ENCODE measurements at places on chromosomes 11 and 22.

DNA sequence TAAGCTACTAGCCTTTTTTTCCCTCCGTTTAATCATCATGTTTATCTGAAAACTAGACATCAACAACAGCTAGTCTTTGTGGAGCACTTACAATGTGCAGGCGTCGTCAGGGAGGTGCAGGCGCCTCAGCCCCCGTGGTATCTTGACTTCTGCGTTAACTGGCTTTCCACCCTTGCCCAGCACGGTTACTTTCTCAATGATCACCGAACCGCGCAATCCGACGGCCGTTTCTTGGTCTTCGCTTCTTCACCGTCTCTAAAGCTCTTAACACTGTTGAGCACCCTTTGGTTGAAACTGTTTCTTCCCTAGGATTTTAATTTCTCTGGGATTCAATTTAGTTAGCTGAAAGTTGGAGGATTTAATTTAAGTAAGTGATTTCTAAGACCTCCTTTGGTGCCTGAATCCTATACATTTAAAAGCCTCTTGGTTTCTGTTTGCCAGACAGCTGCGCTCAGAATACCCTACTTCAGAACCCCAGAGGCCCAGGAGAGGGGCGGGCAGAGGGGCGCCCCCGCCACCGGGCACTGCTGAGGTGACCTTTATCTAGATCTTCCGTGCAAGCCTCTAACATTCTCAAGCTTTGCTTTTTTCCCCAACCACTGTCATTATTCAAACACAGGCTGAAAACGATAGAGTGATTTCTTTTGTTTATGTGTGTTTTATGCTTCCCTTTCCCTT, 18.0 kb upstream of the TMEM218 start:
- no peak for DNase-seq

GRCh38 chr11:75421035-75421602, 11.9 kb downstream of the KLHL35 start:
- DNase-seq, result no peak

GRCh38 chr11:119145551-119145950, 3.3 kb upstream of the ABCG4 start:
- DNase-seq, result no peak

GRCh38 chr11:68014157-68014946, 4.2 kb downstream of the ALDH3B1 start:
- DNase-seq, result no peak

DNA sequence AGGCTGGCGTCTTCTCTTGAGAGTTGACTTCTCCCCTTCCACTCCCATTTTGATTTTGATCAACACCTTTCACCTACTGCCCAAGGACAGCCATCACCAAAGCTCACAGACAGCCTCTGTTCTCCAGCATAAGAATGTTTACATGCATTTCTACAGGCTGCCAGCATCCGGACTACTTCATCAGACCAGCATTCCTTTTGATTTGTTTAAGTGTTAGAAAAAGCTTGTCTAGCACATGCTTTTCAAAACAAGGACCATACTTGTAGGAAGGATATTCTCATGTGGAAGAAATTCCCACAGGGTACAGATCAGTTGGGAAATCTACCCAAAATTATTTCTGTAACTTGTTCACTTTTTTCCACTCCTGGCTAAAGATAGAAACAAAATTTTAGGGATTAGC, 6.2 kb upstream of the KCNA4 start:
- DNase-seq, result no peak

DNA sequence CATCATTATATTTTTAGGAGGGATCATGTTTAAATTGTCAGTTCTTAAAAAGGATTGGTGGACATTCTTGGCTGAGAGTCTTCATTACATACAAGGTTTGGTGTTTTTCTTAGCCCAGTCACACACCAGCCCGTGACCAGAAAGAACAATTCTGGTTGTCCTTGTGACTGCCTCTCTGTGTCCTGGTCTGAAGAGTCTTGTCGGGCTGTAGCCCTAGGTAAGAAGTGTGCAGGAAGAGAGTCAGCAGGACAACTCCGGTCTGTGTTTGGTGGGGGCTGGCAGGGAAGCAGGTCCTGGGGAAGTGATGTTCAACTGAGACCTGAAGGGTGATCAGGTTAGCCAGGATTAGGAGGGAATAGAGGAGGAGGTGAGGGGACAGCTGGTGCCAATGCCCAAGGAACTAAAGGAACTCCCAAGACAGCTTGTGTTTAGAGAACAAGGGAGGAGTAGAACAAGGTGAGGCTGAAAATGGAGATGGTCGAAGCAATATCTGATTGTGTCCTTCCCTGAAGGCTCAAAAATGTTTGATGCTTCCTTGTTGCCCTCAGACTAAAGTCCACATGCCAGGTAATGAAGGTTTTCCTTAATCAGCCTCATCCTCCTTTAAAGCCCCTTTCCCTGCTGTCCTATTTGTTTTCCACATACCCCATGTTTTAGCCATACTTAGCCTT, 65.3 kb upstream of the ADORA2A start:
- no peak for DNase-seq

DNA sequence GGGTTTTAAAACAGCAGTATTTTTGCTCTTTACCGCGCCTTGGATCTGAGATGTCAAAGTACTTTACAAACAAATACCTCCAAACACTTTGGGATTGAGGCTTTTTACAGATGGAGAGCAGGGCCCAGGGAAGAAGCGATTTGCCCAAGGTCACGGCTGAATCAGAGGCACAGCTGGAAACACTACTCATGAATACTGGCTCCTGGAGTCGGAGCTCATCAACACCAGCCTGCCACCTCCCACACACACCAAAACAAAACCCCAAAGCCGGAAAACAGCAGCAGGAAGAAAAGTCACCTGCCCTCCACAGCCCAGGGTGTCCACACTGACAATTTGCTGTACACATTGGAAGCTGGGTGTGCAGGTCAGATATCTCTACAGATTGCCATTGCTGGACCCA, 339.4 kb downstream of the CADM1 start:
- DNase-seq, result no peak

DNA sequence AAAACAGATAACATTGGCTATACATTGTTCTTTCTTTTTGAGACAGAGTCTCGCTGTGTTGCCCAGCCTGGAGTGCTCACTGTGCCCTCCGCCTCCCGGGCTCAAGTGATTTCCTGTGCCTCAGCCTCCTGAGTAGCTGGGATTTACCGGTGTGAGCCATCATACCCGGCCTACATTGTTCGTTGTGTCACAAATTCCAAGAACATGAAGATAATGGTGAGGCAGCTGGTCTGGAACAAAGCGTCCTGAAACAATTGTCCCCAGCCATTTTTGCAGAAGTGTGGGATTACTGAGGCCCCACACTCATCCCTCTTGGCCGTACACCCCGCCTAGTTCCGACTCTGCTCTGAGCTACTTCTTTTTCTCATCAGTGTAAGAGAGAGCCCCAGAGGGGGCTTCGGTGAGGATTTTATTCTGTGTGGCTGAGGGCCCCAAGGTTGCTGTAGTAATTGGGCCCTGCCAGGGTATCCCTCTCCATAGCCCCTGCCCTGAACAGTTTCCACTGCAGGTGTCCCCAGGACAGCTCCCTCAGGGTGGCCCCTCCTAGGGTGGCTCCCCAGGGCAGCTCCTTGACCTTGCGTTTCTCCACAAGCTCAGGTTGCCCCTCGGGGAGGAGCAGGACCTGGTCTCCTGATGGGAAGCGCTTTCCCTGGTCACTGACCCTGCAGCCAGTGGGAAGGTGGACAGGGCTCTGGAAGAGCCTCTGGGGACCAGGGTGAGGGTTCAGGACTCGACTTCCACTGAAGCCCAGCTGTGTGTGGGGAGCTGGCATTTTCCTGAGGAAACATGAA, 13.1 kb upstream of the ARSA start:
- no peak for DNase-seq

DNA sequence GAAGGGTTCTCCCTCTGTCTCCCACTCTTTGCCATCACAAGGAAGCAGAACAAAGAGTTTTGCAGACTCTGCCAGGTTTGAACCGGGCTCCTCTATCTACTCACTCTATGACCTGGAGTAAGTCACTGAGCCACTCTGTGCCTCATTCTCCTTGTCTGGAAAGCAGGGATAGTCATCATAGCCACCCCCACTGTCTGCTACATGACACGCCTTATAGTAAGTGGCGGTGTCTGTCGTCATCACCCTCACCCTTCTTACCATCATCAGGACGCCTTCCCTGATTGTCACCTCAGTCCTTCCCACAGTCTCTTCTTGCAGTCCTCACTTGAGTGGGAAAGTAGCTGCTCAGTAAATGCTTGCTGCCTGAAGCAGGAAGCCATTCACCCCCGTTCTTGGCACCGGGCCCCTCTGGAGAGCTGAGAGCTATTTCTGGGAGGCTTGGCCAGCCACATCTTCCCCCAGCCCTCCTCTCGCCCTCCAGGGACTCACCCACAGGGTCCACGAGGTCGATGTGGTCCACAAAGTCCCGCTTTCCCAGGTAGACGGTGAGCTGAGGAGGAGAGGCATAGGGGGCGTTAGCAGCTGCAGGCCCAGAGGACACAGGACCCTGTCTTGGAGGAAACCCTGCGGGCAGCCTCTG, 46.4 kb downstream of the TPBGL start:
- DNase-seq, result no peak

GRCh38 chr11:9530901-9531625, 42.4 kb upstream of the WEE1 start:
- no peak for DNase-seq
